HTR-8/SVneo (cell line): ENCODE measurements at places on chromosomes 5 and 9.
A peak's percentile ranks its signal among the peaks of the same experiment; 100 is the strongest.

DNA sequence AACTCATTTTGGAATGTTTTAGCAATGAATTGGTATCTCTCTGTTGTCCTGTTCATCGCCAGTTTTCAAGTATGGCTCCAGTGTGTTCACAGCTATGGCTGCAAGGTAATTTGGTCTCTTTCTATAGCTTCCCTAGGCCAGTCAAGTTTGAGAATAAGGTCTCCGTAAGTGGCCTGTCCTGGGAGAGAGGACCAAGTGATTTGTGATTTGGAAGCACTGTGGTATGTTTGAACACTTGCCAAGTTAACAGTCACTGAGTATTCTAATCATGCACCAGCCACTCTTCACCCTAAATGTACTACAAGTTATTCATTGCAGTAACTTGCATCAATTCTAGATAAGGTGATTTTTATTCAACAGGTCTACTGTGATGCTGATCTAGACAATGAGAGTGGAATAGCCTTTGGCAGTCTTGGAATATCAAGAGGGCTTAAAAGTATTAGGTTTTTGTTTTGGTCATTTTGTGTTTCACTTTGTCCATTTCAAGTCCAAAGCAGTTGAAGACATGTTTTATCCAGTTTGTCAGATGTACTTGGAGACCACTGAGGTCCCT is 41.1 kb downstream of the G3BP1 start:
- no peak for DNase-seq

DNA sequence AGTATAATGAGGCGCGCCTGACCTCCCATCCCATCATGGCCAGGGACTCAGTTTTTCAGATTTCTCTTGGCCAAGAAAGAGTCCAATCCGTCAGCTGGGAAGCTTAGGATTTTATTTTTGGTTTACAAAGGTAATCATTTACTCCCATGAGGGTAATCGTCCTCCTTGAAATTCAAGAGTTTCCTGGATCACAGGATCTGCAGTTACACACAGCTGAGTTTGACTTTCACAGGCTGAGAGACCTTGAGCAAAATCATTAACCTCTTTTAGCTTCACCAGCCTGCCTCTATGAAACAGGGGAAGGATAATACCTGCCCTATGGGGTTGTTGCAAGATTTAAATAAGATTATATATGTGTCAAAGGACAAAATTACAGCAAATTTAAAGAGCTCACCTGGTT is 15.4 kb upstream of the AK3 start:
- no peak for DNase-seq

DNA sequence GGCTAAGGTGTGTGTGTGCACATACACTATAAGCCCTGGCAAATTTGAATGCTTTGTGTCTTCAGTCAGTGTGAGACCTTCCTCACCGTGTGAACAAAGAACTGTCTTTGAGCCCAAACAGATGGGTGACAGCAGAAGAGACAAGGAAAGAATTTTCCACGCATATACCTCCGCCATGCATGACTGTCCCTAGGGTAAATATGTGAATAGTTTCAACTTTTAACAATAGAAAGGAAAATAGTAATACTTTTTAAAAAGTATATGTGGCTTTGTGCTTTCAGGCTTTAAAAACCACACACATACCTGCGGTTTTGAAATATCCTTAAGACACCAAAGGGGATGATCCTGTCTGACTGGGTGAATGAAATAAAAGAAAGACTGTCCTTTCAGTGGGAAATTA is 438.6 kb upstream of the MPDZ start:
- no peak for DNase-seq

DNA sequence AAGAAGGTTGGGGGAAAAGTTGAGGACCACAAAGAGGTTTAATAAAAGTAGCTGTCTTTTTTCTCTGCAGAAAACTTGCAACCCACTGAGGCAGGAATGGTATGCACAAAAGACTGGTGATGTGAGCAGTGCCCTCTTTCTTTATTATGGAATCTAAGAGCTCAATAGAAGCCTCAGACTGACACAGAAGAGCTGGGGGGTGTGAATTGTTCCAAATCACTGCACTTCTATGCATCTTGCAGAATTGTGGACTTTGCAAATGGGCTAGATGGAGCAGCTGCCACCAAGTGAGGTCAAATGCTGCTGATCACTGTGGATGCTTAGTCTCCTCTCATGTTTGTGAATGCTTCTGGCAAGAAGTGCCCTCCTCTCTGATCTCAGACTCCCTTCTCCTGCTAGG is 227.1 kb downstream of the ZSWIM6 start:
- DNase-seq = no peak

- DNase-seq = no peak
Measured at GRCh38 chr5:7857361-7857760, 6.4 kb upstream of the CFAP90 start.

DNA sequence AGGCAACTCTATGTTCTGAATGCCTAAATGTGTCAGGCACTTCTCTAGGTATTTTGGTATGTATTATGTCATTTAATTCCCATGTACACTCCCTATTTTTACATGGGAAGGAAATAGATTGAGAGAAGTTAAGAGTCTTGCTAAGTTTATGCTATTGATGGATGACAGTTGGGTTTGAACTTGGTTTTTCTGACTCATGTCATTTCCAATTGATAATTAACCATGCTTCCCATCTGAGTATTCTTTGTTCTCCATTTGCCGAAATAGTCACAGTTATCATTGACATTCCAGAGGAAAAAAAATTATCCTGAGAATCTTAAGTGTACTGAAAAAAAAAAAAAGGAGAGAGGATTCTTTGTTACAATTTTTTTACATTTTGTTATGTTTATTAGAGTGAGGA is 23.1 kb upstream of the DMRTA1 start:
- no peak for DNase-seq

GRCh38 chr9:134734270-134734669 is 92.7 kb downstream of the COL5A1 start:
- peak; percentile 18 for DNase-seq

GRCh38 chr9:19510907-19511306 is 102.1 kb downstream of the ACER2 start:
- no peak for DNase-seq

DNA sequence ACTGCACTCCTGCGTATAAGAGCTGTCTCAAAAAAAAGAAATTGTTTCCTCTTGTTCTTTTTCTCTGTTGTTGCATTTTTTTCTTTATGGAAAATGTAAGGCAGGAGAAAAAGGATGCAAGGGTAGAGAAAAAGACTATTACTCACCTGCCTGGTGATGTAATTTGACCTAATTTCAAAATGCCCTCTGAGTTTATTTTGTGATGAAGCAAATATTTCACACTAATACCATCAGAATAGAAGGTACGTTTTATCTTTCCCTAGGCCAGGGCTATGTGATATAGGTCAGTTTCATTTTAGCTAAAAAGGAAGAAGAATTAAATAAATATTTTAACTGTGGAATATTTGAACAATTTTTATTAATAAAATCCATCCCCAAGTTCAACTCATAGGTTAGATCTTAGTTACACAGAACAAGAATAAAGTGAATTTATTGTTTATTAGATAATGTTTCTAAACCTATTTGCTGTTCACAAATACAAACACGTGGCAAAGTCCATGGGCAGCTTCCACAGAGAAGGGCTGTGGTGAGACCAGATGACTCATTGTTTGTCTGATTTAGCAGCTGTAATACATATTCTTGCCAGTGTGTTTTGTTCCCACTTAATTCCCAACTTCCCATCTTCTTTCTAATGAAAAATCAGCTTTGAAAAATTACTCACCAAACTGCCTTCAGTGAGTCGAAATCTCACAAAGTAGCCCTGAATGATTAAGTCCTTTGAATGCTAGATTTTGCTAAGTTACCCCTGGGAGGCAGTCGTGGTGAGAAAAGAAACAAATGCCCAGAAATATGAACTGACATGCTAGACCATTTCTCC is 52.8 kb upstream of the CCDC112 start:
- peak; percentile 64 for DNase-seq

DNA sequence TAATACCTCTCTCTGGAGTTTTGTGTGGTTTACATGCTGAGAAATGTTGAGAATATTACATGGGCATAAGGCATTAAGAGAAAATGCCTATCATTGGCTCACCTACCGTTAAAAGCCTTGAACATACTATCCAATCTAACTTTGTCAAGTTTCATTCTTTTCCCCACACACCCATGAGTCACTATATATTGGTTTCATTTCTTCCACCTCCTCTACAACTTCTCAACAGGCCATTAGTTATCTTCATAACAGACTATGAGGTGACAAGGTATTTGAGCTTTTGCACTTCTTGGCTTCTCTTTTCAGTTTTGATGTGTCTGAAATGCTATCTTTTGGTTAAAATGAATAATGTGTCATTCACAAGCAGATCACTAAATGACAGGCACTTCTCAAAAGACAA is 288.0 kb downstream of the KCNN2 start:
- no peak for DNase-seq

- DNase-seq = no peak
Measured at GRCh38 chr9:99497641-99498040, 275.6 kb downstream of the SEC61B start.

- DNase-seq = no peak
Measured at GRCh38 chr5:76747706-76748105, 31.8 kb downstream of the F2R start.

GRCh38 chr9:98083566-98084183 is 27.1 kb downstream of the NANS start:
- DNase-seq = no peak

DNA sequence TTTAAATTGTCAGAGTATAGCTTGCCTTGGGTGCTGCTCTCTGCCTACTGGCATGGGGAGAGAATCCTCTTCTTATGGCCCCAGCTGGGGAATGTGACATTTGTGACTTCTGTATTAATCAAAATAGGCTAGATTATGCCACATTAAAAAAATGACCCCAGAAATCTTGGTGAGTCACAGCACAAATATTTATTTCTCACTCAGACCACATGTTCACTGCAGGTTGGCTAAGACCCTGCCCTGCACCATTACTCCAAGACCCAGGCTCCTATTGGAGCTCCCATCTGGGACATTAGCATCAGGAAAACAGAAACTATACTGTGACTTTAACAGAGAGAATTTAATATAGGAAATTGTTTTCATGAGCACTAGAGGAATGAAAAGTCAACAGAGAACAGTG is 16.6 kb upstream of the WHRN start:
- no peak for DNase-seq

DNA sequence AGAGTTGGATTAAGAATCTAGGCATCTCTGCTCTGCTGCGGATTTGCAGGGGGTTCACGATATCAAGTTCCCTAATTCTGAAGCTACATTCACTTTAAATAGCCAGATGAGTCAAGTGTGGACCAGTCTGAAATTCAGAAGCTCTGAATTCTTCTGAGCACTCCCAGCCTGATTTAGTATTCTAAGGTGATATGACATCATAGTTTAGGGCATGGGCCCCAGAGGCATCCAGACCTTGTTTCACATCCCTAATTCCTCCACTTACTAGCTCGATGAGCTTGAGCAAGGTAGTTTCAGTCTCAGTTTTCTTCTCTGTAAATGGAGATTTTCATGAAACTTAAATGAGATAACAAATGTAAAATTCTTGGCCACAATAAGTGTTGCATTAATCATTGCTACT is 65.2 kb downstream of the TMEM167A start:
- no peak for DNase-seq
